Activated T-cell treated with anti-CD3 and anti-CD28 coated beads, Interleukin-2, amount 50 U/mL, for 24 hours (primary cell): ENCODE measurements at places on chromosomes 4 and X.

GRCh38 chr4:88528861-88529260 lies 5.3 kb upstream of the PYURF start:
- no peak for DNase-seq

DNA sequence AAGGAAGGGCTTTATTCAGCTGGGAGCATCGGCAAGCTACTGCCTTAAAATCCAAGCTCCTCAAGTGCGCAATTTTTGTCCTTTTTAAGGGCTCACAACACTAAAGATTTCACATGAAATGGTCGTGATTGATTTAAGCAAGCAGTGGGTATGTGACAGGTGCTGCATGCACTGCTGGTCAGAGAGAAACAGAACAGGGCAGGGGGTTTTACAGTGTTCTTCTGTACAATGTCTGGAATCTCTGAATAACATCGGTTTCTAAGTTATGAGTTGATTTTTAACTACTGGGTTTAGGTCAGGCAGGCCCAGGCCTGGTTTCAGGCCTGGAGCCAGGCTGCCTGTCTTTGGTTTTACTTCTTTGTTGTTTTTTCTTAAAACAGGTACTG lies 6.0 kb downstream of the UGT2B17 start:
- no peak for DNase-seq

DNA sequence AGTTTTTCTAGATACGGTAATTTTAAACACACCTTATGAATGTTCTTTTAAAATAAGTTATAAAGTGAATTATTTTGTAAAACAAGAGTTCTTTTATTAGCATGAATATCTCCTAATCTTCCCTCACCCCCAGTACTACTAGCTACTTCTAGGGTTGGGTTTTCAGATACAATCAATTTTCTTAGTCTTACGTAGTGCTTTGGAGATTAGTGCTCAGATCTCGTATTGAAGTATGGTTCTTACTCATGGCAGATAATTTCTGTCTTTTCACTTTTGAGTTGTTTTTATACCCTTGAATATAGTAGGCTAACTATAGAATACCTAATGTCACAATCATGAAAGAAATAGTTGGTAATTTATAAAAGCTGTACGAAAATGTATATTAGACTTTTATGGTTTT lies 43.2 kb downstream of the CDKL5 start:
- DNase-seq = no peak

- no peak for DNase-seq
These were observed 177.3 kb upstream of the STK26 start for GRCh38 chrX:131845771-131846170.

DNA sequence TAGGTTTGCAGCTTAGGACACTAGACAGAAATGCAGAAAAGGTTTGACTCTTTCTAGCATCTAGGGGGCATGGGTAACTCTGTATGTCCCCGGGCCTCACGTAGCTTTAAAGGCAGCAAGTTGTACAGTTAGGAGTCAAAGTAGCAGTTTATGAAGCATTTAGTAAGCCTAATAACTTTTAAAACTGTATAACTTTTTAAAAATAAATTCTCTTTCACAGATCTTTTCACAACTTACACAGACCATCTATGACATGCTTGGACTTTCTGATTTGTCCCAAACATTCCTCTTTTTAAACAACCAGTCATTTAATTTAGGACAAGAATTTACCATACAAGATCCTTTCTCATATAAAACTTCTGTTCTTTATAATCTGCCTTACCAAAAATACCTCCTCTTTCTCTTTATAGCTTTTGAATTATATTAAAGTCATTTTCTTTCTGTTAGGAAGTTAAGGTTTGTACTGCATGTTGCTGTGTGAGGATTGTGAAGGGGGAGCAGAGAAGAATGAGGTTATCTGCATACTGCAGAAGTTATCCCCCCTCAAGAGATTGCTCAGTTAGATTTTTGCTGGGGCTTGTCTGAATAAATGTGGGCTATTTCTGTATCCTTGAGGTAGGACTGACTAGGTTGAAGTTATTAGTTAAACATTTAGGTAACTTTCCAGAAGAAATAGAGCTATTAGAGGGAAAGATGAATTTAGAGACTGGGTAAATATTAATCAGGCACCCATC lies 94.3 kb downstream of the CPE start:
- no peak for DNase-seq

DNA sequence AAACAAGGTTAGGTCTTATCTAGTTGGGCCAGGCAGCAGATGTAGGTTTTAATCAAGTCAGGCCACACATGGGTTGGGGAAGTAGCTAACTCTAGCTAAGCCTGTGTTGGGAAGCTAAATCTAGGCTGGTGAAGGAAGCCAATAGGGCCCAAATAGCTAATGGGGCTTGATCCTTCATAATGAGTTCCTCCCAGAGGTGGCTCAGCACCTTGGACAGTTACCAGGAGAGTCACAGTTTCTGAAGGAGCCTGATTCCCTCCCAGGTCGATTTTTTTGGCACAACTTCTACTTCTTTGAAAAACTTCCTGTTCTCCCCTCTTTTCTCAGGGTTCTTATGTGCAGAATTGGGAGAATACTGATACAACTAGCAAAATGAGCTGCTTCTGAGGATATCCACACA lies 242.5 kb upstream of the PRPS2 start:
- DNase-seq = no peak

DNA sequence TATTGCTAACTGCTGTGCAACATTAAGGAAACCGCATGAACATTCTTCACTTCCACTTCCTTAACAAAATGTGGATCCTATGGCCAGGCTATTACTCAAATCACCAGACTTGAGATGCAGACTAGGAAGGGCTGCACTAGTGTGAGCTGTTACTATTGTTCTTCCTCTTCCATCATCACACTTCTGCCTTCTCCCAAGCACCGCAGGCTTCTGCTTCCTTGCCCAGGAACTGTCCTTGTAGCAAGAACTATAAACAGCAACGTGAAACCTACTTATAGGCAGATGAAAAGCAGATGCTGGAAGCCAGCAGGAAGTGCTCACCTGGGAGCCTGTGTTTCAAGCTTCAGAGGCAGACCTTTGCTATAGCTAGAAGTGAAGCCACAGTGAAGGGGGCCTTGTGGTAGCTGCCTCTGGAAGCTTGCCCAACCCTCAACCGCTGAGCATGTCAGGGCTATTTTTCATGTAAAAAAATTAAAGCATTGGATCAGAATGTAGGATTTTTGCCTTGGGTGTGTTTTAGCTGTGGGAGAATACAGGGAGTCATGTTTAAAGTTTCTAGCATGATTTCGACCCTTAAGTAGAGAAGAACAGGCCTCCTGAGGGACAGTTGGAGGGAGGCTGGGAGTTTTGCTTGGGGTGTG lies 43.9 kb downstream of the CLNK start:
- no peak for DNase-seq

DNA sequence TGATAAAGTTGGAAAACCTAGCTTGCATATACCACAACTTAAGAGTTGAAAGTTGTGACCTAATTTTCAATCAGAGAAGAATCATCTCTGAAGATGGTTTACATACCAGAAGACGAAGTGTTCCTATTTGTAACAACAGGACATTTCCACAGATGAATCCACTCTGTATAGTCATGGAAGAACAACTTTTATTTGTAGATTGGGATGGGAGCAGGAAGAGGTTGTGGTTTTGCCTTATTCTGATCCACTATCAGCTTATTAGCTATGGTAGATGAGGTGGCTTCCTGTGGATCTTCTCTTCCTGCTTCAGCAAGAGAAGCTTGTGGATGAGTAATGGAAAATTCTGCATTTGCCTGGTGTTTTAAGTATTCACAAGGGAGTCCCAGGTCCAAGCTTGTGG lies 18.6 kb upstream of the SUPT20HL1 start:
- DNase-seq = no peak

GRCh38 chrX:9797384-9798360 lies 11.4 kb downstream of the SHROOM2 start:
- no peak for DNase-seq

DNA sequence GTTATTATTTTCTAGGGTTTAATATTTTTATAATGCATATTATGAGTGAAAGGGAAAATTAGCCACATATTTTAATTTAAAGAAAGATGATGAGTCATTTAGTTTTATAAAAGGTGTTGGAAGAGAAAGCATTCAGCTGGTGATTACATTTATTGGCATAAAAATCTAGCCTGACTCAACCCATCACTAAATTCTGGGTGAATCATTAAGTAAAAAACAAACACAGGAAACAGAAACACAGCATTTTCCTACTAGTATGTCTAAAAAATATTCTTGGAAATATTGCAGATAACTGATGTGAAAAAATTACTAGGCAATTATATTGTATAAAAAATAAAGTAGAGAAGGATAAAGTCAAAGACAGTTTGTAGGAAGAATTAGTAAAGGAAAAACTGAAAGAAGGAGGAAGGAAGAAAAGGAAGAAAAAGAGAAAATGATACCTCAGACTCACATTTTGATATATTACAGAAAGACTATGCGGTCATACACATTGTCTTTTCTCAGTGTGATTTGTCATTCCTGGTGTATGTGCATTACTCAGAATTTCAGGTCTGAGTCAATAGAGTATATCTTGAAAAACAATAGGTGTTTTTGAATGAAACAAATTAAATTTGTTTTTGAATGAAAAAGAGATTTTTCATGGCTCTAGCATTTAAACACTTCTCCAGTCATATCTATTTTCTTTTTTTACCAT lies 48.0 kb upstream of the SPOCK3 start:
- DNase-seq = no peak

GRCh38 chr4:81923140-81923539 lies 450.7 kb downstream of the HNRNPD start:
- DNase-seq = no peak

- no peak for DNase-seq
These were observed 588.5 kb downstream of the CENPC start for GRCh38 chr4:66956852-66957251.

DNA sequence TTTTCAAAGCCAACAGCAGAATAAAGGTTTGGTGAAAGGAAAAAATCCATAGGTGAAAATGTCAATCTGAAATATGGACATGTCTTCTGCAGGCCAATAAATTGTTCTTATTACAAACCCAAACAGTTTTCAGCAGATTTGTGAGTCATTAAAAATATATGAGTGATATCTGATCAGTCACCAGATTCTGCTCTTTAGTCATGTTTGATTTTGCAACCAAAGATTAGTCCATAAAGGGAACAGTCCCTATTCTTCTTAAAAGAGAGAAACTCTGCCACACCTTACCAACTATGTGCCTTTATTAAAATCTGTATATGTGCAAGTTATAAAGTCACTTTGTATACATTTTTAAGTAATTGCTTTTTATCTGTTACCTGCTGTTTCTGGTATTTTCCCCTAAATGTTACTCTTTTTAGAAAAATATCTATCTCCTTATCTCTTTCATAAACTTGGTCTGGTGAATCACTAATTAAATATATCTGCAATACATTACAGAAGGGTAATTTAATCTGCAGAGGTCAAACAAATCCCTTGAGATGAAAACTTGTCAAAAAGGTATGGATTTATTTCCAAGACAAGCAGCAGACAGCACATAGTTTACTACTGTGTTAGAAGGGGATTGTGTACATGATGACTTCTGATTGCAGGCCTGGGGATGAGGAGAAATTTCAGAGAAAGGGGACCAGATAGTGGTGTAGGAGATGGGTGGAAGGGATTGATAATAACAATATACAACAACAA lies 322.9 kb upstream of the NWD2 start:
- DNase-seq = no peak

DNA sequence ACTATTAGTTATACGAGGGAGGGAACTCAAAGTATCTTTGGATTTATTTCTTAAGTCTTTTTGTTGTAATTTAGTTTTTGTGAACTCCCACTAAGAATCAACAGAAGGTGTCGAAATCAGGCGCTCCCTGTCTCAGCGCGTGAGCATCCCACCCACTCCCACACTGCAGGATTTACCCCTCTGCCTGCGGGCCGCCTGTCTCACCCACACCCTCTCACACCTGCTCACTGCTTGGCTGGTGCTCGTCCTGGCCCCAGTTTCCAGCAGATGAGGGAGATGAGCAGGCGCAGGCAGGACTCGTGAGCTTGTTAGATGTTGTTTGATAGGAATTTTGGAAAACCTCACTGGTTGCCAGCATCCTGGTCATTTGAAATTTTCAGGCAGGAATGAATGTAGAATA lies 20.8 kb upstream of the HGFAC start:
- no peak for DNase-seq
